Right ventricle myocardium superior (tissue), 1 donor: ENCODE measurements at places on chromosomes 7 and 10. TPM values are rescaled to one million over a fixed set of nuclear protein-coding genes. Genes with fewer than 3 reads are reported as not detected.

GRCh38 chr7:101386558-101387231 lies 24.0 kb downstream of the COL26A1 start:
- DNase-seq, result peak; percentile 48

- DNase-seq, result no peak
Measured at GRCh38 chr7:55191926-55192692, 173.0 kb upstream of the LANCL2 start.

- DNase-seq, result no peak
Measured at GRCh38 chr10:126551202-126551601, 119.3 kb downstream of the C10orf90 start.

GRCh38 chr7:42071372-42072261 lies 165.4 kb downstream of the GLI3 start:
- no peak for DNase-seq

DNA sequence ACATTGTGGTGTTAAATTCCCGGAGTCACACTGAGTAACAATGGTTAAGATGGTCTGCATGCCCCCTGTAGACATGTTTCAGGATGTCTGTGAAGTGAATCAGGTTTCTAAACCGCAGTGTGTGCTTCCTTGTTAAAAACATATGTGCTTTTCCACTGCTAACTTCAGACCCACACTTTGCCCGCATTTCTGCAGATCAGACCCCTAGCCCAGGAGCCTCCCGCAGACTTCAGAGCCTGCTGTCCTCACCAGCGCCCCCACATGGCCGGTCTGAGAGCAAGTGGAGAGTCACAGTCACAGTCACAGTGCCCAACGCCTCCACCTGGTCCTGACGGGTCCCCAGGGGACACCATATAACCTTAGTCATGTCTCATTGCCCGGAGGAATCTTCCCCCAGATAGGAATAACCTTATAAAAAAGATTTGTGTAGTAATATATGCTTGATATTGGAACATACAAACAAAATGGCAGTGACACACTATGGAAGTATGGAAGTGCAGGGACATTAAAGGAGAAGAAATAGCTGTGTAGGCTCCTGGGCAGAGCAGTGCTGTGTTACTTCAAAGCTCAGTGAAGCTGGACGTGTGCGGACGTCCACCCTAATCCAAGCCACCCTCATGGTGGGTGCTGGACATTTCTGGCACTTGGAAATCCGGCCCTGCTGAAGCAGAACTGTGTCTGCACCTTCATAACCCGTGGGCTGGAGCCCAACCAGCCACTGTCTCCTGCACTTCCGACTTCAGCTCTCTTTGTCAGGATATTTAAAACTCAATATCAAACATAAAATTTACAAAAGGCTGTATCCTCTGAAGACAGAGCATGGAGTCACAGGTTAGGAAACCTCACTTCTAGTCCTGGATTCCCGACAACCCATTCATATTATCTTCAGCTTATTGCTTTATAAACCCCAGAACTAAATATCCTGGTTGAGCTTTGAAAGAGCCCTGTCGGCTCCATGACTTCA lies 29.0 kb downstream of the GSTO2 start:
- no peak for DNase-seq

DNA sequence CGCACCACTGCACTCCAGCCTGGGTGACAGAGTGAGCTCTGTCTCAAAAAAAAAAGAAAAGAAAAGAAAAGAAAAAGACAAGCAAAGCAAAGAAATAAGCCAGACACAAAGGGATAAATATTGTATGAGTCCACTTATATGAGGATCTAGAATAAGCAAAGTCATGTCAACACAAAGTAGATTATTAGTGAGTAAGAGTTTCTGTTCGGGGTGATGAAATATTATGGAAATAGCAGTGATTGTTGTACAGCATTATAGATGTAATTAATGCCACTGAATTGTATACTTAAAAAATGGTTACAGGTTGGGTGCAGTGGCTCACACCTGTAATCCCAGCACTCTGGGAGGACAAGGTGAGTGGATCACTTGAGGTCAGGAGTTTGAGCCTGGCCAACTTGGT lies 83.2 kb downstream of the HIP1 start:
- no peak for DNase-seq

DNA sequence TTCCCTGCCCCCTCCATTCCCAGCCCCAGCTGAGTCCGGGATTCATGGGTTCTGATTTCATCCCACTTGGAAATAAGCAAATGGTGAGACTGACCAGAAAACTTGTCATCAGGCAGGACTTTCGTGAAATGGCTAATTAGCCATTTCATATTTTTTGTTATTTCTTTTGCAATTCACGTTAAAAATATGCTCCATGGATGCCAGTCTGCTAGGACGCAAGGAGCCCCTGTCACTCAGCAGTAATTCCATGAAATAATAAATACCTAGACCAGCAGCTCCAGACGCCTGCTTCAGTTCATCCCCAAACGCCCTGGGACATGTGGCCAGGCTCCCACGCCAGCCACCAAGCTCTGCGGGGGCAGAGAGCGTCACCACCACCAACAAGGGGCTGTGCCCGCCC lies 111.0 kb downstream of the TRIL start:
- DNase-seq, result no peak

DNA sequence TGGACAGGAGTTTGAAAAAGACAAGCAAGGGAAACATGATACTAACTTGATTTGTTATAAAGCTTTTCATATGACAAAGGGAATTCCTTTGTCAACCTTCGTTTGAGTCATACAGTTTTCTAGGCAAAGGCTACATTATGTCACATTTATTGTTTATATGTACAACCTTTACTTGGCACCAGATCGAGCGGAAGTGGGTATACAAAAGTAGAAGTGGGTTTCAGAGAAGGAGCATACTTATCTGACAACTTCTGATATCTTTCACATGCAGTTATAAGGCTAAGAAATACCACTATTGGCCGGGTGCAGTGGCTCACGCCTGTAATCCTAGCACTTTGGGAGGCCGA lies 11.0 kb downstream of the STMP1 start:
- no peak for DNase-seq

DNA sequence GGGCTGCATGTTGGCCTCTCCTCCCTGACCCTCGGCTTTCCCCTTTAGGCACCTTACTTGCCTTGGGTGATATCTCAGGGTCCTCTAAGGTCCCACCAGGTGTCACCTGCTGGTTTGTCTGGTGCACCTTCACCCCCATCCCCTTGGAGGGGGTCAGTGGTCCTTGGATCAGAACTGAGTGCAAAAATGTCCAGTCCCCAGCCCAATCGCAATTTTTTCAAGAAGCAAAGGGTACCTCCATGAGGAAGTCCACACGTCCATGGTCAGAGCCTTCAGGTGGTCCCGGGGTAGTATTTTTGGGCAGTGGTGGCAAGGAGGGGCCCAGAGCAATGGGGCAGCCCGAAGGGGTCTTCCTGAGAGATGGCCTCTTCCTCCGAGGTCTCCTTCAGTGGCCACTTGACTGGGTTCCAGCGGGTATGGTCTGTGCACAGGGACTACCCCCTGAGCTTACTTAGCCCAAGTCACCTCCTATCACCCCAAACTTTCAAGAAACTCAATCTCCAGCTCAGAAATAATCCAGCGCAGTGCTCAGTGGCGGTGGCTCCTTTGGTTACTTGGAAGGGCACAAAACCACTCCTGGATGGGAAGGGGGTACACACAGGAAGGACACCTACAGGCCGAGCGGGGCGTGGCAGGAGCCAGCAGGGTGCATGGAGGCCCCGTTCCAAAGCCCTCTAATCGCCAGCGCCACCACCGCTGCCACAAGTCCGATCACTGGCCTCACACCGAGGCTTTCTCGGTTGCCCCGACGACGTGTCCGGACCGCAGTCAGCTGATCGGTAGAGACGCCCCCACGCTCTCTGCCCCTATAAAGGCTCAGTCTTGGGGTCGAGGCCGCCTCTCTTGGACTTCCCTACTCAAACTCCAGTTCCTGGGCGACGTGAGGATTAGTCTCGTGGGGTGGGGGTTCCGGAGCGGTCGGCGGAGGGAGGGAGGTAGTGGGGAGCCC lies 4.5 kb downstream of the SAP25 start:
- DNase-seq, result peak; percentile 71

GRCh38 chr7:80141376-80141775 lies 6.7 kb downstream of the GNAI1 start:
- no peak for DNase-seq

DNA sequence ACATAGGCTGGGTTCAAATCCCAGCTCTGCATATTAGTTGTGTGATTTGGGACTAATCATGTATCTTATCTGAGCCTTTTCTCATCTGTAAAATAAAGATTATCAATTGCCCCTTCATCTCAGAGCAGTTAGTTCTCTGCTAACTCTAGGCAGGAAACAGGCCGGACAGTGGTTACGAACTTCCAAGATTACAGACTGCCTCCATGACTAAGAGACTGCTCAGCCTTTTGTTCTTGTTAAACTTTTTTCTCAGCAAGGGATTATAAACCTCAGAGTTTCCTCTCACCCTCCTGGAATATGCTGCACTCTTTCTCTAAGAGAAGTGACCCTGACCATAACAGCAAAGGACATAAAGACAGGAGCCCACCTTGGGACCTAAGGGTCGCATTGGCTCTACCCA lies 52.5 kb upstream of the NFKB2 start:
- DNase-seq, result no peak

DNA sequence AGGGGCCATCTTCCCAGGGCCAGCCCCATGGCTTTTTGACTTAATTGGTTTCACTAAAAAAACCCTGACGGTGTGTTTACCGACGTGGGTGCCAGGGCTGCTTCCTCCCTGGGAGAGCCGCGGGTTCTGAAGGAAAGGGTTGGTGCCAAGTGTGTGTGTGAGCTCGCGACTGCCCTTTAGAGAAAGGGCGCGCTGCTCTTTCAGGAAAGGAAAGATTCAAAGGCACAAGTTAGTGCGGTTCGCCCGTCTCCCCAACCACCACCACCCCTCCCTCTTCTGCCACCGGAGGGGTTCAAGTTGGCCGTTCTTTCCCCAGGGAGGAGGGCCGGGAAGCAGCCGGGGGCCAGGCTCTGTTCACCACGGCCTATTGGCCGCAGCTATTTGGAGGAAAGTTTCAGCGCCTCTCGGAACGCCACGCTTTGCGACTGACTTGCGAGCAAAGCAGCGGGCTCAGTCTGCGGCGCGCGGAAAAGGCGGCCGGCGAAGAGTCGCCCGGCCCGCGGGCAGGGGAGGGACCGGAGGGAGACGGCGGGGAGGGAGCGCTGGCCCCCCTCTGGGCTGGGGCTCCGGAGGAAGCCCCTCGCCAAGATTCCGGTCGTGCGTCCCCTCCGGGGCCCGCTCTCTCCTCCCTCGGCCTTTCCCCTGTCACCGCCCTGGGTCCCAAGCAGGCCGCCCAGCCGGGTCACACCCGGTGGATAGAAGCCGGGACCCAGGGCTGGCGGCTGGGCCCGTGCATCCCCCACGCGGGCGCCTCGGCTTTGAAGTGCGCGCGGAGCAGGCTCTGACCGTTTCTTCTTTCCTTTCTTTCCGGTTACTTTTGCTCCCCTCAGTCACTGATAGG lies 165.9 kb upstream of the PPP1R3A start:
- DNase-seq, result peak; percentile 61

DNA sequence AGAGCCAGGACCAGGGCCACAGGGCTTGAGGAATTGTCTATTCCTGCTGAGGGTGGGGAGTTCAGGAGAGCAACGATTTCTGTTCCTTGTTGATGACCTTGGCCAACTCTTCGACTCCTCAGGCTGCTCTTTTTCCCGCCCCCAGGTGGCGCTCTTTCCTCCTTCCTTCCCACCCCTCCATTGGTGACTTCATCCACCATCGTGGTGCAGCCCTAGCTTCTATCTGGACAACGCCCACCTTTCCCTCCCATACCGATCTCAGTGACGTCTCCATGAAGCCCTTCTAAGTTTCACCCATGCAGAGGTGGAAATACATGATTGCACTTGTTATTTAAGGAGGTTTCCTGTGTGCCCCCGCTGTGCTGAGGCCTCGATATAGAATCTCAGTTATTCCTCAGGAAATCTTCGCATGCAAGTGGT lies 22.1 kb upstream of the CARD11 start:
- DNase-seq, result no peak

- DNase-seq, result no peak
Measured at GRCh38 chr7:92872701-92873100, 36.3 kb upstream of the CDK6 start.

- DNase-seq, result peak; percentile 73
Measured at GRCh38 chr7:5429253-5429856, 5.7 kb upstream of the TNRC18 start.

GRCh38 chr7:144006029-144006691 lies 6.0 kb downstream of the OR6B1 start:
- no peak for DNase-seq

DNA sequence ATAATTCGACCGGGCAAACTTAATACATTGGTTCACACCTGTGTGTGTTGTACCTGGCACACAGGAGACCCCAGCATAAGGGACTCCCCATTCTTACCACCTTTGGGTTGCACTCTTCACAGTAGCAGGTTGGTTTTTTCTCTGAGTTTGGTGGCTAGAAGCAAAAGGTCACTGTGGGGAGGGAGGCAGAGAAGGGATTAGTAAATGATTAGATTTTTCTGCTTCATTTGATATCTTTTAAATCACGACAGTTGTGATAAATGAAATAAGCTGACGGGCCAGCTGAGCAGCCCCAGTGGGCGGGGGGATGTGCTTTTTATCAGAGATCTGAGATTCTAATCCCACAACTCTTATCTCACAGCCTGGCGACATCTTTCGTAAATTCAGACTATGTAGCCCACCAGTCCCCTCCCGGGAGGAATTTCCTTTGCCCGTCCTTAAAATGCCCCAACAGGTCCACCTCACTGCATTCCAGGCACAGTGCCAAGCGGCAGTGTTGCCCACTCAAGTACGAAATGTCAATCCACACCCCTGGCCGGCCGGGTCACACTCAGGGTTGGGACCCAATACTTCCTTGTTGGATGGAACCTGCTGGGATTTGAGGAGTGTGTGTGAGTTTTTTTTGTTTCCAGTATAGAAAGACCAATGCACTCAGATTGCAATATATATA lies 10.5 kb upstream of the KCP start:
- DNase-seq, result peak; percentile 41

GRCh38 chr10:92284112-92284704 lies 6.7 kb downstream of the CPEB3 start:
- no peak for DNase-seq

- peak; percentile 47 for DNase-seq
Measured at GRCh38 chr7:102415685-102416225, 17.6 kb upstream of the ORAI2 start.

- DNase-seq, result no peak
Measured at GRCh38 chr7:12898004-12898403, 210.6 kb downstream of the ARL4A start.

Gene EBLN1
- not detected for total RNA-seq

Gene SH2B2
- 0.67 TPM for total RNA-seq

Gene HABP2
- total RNA-seq, result 0.24 TPM

Gene ATG9B
- total RNA-seq, result not detected

Gene TMEM130
- not detected for total RNA-seq

Gene CDC14C
- total RNA-seq, result not detected

Gene ZNF92
- 2.9 TPM for total RNA-seq

Gene OLAH
- total RNA-seq, result 0.27 TPM

Gene ASB10
- 42.6 TPM for total RNA-seq

Gene HECW1
- total RNA-seq, result not detected

Gene TRIL
- total RNA-seq, result 2.3 TPM

Gene PAX4
- total RNA-seq, result not detected

Gene SYT15B
- 0.89 TPM for total RNA-seq

Gene PON1
- total RNA-seq, result not detected

Gene INHBA
- total RNA-seq, result 1.9 TPM

Gene TMEM236
- total RNA-seq, result 0.43 TPM

Gene TAS2R5
- total RNA-seq, result 0.27 TPM
